Activated T-cell treated with anti-CD3 and anti-CD28 coated beads, Interleukin-2, amount 50 U/mL, for 48 hours (primary cell): ENCODE measurements at places on chromosomes 5 and 9.

DNA sequence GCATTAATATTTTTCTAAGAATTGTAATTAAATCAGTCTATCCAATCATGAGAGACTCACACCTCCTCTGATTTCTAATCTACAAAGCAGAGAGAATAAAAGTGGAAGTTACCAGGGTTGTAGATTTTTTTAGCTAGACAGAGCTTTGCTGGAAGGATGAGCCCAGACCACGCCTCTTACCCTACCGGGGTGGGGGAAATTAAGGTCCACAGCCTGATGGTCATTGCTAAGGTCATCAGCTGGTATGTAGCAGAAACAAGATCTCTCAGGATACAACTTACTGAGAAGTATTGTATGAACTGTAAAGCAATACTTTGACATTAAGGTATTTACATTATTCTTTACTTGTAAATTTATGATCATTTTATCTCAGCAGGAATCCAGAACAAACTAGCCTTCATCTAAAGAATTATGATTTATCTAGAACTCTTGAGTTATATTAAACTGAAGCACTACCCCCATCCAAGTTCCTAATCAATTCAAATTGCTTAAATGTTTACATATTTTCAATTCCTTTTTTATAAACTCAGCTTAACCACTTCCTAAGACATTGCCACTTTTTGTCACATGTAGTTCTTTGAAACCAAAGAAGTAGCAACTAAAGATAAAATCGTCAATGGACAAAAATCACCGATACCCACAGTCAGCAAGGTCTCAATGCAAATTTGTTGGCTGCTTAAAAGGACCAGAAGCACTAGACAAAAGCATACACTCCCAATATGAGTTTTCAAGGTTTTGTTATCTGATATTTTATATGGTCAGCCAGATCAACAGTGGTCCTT lies 225.8 kb upstream of the DAPK1 start:
- no peak for DNase-seq

DNA sequence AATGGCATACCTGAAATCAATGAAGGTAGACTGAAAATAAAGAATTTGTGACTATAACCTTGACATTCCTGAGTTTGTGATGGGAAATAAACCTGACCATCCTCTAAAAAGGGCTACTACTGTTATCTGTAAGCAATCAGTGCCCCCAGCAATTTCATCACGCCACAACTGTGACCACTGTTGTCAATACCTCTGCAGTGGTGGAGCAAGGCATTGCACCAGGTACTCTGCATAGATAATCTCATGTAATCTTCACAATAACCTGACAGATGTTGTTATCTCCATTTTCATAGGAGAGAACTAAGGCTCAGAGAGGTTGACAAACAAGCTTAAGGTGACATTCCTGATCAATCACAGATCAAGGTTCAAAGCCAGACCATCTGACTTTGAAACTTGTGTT lies 38.5 kb upstream of the FRRS1L start:
- DNase-seq = no peak

- DNase-seq = no peak
Measured at GRCh38 chr5:39178171-39178570, 41.2 kb downstream of the FYB1 start.

- no peak for DNase-seq
Measured at GRCh38 chr5:125657936-125658335, 765.3 kb upstream of the GRAMD2B start.

DNA sequence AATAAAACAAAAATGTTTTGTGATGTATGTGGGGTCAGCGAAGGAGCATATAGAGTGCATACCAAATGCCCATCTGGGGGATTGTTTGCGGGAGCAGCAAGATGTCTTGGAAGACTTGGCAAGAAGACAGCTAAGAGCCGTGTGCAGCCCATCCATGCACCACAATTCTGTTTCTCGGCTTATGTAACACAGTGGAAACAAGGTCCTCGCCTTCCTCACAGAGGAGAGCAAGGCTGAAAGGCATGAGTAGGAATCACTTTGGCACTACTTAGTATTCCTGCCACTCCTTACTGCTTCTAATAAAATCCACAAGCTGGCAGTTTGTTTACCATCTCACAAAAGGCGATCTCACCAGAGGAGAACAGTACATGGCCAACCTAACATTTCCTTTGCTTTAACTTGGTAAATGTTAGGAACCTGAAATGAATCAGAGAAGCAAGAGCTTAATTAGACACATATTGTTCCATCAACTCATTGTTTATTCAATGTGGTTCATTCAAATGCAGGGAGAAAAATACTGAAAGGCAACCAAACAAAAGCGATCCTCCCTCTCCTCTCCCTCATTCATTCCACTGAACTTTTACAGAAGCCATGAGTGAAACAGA lies 648.1 kb downstream of the ACTL7B start:
- no peak for DNase-seq

DNA sequence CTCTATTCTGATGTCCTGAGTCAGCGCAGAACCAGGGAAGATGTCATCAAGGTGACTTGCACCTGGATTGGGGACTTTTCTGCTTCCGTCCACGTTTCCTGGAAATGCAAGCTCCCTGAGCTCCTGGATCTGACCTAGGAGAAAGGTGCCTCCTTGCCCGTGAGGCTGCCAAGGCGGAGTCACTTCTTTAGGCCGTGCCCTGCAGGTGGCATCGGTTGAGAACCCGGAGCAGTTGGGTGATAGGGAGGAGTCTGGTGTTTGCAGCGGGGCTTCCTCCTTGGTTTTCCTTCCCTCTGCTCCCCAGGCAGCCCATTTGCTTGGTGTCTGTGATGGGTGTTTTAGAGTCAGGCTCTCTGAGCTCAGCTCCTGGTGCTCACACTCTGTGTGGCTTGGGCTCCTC lies 15.2 kb downstream of the NANS start:
- no peak for DNase-seq

GRCh38 chr9:85960688-85961093 lies 19.7 kb downstream of the NAA35 start:
- DNase-seq = no peak

DNA sequence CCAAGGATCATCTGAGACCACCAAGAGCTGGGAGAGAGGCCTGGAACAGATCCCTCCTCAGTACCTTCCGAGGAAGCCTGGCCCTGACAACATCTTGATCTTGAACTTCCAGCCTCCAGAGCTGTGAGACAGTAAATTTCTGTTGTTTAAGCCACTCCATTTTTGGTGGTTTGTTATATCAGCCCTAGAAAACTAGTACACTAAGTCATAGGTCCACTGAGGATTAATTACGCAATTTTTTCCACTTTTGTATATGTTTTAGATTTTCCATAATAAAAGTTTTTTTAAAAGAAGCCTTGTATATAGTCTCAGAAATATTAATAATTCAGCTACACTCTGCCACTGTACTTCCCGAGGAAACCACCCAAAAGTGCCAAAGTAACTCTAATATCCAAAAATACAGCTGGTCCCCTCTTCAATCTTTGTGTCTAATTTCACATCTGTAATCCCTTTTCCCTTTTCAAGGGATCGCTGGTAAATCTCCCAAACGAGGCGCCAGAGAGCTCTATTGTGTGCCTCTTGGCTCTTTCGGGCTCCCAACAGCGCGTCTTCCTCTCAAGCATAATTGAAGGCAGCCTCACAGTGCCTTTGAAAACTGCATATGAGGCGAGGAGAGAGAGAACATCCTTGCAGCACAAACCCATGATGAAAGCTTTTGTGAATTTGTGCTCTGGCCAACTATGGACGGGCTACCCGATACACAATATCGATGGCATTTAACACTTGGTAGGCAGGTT lies 32.7 kb downstream of the PRUNE2 start:
- DNase-seq = no peak

DNA sequence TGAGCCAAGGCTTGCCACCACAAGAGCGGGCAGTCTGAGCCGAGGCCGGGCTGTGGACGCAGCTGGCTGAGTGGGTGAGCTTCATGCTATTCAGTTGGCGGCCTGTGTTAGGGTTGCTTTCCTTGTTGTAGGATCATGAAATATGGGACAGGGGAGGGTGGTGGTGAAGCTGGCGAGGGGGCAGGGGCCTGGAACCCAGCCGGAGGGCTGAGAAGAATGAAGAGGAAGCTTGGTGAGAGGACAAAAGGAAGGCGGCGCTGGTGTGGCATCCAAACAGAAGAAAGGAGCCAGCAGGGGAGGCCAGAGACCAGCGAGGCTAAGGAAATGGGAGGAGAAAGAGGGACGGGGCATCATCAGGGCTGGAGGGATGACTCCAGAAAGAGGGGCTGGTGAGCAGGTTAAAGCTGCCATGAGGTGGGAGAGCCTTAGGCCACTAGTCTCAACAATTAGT lies 18.3 kb downstream of the RALGPS1 start:
- DNase-seq = no peak

DNA sequence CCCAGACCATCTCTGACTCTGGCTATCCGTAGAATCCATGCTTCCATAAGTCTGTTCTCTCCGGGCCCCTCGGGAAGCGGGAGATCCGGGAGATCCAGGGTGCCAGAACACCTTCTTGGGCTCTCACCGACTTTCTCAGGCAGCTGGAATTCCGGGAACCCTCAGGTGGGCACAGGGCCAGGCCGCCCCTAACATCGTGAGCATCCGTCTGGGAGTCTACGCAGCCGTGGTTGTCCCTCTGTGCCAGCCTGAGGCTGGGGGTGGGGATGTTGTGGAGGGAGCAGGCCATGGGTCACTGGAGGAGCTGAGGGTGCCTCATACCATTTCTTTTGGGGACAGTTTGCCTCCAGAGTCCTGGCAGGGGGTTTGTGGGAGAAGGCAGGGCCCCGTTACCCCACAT lies 92.3 kb upstream of the COL5A1 start:
- no peak for DNase-seq

GRCh38 chr9:101387871-101388506 lies 3.2 kb upstream of the BAAT start:
- DNase-seq = no peak

DNA sequence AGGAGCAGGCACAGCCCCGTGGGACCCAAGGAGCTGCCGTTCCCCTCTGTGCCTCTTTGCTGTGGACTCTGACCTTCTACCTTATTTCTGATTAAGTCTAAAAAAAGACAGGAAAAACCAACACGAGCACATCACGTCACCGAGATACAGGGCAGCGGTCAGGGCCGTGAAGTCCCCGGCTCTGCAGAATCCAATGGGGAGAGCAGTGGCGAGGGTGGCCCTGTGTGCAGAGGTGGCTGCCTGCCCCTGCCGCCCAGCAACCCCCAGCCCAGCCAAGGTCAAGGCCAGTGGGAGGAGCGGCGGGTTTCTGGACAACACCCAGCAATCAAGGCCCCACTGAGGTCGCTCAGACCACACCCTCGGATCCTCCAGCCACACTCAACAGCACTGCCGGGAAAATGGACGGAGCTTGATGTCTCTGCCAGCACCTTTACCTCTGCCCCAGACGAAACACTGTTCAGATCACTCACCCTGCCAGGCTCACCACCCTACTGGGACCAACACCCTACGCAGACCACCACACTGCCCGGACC lies 32.7 kb upstream of the SLC9A3 start:
- DNase-seq = no peak

- no peak for DNase-seq
Measured at GRCh38 chr5:168209997-168210396, 81.4 kb upstream of the WWC1 start.

GRCh38 chr5:161600156-161600555 lies 53.6 kb upstream of the GABRB2 start:
- no peak for DNase-seq

DNA sequence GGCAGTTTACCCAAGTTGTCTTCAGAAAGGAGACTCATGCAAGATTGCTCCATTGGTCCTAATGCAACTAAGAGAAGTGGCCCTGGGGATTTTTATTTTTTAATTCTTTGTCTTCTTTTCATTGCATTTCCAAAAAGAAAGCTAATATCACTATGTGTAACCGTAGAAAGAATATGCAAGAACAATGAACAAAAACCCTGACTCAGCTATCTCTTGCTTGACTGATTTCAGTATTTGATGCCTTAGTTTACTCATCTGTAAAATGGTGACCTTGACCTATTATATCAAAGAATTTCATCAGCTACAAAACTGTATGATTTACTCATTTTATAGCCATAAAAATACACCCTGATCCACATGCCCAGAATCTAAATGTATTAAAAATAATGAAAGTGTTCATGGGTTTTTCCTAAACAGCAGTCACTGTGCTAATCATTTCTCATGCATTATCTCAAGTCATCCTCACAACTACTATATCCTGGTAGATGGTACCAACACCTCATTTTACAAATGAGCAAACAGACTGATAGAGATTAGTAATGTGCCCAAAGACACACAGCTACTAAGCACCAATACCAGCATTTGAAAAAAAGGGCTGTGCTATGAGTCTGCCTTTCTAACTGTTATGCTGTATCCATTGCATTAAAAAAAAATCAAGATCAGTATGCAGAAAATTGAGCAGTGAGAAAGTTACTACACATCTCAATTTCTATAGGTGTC lies 185.7 kb downstream of the MLLT3 start:
- no peak for DNase-seq

- DNase-seq = peak; percentile 100
Measured at GRCh38 chr9:83980395-83981125, at the start of gene RMI1. TSS of gene RMI1 (plus strand) at chr9:83980805. CDS start at chr9:84000987, 20,182 bp downstream.

DNA sequence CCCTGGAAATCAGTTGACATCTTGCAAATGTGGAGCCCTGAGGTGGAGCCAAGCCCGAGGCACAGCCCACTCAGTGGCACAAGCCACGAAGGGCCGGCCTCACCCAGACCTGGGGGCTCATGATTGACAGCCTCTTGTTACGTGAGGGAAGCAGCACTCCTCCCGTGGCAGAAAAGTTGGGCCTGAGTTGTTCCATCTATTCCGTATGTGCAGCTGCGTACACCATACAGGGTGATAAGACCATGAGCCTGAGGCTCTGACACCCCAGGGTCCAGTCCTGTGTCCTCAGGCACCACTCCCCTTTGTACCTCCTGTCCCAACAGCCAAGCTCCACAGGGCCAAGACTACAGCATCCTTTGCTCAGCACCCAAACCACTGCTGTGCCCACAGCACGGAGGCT lies 1.9 kb upstream of the ORM2 start:
- no peak for DNase-seq

DNA sequence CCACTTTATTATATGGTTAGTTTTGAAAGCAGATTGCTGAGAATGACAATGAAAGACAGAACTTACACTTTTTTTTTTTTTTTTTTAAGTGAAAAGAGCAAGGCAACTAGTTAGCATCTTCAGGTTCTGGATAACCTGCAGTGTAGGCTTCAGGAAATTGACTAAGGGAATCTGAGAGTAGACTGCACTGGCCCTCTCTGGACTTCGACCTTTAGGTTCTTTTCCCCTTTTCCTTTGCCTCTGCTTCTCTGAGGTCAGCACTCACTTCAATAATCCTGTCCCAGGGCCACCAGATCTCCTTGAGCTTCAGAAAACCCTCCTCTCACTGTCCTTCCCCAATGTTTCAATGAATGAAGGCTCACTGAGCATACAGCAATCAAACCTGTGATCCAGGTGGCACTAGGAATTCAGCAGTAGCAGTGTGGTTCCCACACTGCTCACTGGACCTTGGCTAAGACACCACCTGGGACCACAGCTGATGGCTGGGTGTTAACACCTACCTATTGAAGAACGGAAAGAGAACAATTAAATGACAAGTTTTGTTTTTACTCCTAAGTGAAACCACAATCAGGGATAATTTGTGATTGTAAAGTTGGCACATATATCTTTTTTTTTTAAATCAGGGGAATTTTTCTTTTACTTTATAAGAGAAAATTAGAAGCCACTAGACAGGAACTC lies 85.8 kb upstream of the IL6ST start:
- no peak for DNase-seq
